ENCODE measurements at places on chromosomes 13 and 19.
A peak's percentile ranks its signal among the peaks of the same experiment; 100 is the strongest.

DNA sequence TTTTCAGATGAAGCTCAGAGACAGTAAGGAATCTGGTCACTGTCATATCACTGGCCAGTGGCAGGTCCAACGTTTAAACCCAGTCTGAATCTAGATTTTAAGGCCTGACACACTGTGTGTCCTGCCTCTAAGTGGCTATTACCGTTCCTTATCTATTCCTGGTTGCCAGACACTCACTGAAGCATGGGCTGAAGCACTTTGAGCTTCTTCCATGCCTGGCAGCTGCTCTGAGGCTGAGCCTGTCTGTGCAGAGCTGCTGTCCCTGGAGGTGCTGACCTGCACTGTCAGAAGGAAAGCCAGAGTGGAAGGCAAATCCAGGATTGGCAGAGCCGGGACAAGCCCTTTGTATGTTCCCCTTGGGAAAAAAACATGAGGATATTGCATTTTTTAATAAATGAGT lies 109.2 kb upstream of the SLC7A1 start:
- peak; percentile 96 for DNase-seq

DNA sequence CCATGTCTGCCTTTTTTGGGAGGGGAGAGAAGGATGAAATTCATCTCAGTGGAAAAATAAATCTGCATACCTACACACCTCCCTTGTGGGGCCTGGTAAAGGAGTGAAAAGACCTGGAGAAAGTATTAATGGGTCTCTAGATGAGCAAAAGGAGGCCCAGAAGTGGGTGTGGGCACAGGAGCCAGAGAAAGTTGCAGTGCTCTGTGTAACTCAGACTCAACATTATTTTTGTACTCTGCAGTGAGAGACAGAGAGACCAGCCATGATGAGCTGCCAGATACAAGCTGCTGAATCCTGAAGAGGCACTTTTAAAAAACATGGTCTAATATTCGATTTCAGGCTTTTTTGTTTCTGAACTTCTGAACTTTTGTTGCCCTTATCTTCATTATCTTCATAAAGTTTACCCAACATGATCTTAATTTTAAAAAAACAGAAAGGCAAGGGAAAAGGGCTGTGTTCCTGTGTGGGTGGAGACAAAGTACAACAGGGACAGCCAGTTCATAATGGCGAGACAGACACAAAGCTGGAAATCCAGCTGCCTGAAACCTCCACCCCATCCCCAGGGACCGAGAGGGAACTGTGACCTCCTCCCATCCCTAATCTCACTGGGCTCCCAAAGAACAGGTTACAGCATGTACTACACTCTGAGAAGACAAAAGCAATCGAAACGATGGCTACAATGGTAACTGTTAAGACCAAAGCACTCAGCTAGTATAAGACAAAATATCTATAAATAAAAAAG lies 77.2 kb downstream of the KLF12 start:
- DNase-seq = no peak

DNA sequence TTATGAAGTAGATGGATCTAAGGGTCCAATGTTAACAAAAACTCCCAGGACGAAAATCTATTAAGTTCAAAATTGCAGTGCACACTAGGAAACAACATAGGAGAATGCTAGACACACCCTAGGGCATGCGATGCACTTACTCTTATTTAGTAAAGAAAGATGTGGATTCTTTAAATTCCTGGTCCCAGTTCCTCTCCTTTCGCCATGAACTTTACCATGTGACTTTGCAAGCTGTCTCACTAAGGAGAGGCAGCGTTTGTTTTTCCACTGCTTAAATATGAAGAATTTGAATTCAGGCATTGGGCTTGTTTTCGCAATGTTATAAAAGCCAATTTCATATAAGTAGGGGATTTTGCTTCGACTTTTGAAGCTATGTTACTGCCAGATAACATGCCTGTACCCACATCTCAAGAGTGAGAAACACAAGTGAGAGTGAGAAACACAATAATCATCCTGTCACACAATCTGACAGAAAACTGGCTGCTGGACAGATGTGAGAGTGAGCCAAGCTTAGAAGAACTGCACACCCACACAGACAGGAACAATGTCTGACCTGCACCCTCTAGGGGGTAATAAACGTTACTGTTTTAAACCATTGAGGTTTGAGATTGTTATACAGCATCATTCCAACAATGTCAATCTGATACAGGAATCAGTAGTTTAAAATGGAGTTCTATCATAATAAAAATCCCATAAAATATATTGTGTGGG lies 1308.4 kb downstream of the SLITRK5 start:
- no peak for DNase-seq

GRCh38 chr13:110624766-110625756 lies 9.7 kb downstream of the NAXD start:
- peak; percentile 56 for DNase-seq

DNA sequence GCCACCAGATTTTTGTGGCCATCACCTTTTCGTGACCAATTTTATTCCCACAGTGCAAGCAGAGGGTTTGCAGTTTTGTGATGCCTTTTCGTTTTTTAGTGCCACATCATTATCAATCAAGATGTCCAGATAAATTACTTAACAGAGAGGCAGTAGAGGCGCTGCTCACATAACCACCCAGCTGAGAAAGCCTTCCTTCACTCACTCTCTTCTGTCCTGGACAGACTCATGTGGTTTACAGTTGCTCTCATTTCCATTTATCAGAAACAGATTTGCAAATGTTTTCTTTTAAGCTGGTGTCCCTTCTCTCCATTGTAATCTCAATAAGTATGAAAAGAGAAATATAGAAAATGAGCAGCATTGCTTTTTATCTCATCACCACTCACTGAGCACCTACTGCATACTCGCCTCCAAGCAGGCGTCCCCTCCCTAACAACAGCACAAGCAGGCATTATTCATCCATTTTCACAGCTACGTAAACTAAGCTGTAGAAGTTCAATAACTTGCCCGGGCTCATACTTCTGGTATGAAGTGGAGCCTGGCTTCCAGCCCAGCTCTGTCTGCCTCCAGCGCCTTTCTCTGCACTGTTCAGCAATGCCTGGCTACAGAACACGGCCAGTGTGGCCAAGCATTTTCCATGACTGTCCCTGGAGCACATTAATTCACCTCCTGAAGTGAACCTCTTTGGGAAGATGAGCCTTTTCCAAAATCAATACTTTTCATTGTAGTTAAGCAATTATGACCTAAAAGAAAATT lies 34.6 kb upstream of the KATNAL1 start:
- no peak for DNase-seq

DNA sequence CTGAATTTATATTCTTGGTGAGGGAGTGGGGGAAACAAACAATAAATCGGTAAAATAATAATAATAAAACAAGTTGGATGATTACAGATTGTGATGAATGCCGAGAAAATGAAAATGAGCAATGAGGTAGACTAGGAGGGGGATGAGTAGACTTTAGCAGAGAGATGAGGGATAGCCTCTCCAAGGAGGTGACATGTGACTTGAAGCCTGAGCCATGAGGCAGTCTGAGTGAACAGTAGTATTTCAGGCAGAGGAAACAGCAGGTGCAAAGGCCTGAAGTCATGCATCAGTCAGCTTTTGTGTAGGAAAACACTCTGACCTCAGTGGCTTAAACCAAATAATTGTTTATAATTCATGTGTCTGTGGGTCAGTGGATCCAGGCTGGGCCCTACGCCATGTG lies 4.6 kb downstream of the ZNF135 start:
- DNase-seq = no peak

DNA sequence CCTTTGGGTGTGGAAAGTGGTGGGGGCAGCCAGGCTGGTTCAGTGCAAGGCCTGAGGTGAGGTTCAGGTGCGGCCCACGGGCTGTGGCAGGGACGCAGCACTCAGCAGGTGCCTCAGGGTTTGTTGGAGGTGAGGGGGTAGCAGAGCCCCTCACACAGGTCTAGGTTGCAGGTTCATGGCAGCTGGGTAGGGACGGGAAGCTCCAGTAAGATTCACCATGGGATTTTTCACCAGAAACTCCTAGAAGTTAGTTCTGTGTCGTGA lies 14.0 kb downstream of the MCF2L start:
- no peak for DNase-seq

GRCh38 chr19:54478677-54479266 lies 5.7 kb upstream of the CDC42EP5 start:
- DNase-seq = peak; percentile 73

- no peak for DNase-seq
These were observed 22.1 kb upstream of the GGACT start for GRCh38 chr13:100610391-100611347.

- no peak for DNase-seq
These were observed 1183.3 kb downstream of the SLITRK1 start for GRCh38 chr13:82698941-82699340.

- DNase-seq = peak; percentile 99
These were observed 4.1 kb upstream of the KCNC3 start for GRCh38 chr19:50333235-50333736.

DNA sequence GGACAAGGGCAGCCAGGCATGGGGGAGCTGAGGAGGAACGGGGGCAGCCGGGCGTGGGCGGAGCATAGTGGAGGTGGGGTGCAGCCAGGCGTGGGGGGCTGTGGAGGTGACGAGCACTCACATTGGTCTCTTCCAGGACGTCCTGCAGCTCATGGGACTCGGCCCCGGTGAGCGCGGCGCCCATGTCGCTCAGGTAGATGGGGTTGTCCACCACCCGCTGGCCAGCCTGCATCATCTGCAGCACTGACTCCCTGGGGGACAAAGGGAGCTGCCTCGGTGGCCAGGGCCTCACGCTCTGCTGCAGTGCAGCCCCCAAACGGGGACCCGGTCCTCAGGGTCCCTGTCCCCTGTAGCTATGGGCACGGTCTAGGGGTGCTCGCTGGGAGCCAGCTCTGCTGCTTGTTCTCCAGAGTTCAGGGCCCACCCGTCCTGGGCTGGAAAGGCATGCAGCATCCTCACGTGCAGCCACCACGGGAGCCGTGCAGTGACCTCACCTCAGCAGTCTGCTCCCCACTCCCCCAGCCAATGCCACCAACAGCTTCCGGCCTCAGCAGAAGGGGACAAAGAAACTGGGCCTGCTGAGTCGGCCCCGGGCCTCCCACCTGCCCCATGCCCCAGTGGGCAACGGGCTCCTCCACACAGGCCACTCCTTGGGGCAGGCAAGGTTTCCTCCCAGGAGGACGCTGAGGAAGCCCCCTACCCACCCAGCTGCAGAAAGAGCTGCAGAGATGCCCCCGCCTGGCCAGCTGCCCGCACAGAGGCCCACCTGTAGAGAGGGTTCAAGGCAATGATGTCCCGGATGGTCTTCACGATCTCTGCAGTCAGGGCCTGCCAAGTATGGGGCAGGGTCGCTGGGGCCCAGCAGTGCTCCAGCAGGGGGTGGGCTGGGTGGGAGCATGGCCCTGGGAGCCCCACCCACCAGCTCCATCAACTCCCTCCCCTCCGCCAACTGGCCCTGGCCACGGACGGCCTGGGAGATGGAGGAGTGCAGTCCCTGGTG lies 12.1 kb downstream of the LONP1 start:
- peak; percentile 54 for DNase-seq

DNA sequence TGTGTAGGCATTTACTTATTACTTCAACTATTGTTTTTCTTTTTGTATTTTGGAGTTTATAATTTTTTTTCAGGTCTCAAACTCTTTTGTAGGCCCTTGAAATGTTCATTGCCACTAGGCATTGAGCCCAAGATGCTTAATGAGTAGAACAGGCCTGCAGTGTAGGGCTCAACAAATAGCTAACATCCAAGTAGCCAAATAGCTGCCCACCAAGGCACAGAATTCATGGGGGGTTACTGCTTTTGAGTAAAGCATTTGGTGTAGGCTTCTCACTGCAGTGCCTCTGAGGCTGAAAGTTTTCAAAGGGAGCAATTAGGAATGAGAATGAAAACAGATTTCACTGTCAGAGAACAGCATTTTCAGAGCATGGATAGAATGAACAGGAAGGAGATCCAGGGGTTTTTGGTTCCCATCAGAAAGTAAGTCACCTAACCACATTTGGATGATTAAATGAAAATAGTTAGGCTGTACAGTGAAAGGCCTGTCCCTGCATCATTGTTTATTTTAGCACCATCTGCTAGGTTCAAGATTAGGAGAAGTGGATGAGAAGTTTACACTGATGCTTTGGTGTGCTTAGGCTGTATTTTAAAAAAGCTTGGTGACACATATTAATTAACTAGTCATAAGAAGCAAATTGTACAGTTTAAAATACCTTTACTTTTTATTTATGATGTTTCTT lies 61.0 kb downstream of the EDNRB start:
- no peak for DNase-seq

DNA sequence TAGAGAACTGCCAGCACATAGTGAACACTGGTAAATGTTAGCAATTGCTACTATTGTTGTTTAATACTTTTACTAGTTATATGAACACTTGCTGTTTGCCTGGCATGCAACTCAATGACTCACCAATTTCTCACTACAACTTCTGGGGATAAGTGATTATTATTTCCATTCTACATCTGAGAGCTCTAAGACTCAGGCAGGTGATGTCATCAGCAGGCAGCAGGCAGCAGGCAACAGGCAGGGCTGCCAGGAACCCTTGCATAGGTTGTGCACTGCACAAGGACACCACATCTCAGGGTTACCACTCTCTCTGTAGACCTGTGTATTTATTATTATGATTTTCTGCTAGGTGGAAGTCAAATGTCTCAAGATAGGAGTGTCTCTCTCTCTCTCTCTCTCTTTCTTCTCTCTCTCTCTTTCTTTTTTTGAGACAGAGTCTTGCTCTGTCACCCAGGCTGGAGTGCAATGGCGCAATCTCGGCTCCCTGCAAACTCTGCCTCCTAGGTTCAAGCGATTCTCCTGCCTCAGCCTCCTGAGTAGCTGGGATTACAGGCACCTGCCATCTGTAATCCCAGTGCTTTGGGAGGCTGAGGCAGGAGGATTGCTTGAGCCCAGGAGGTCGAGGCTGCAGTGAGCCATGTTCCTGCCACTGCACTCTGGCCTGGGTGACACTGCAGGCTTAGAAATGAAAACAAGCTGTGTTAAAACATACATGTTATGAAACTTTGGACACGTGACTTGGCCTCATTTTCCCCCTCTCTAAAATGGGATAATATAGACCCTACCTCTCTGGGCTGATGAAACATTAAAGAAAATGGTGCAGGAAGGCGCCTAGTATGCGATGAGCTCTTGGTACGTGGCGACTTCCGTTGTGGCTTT lies 22.7 kb downstream of the HPN start:
- DNase-seq = no peak

DNA sequence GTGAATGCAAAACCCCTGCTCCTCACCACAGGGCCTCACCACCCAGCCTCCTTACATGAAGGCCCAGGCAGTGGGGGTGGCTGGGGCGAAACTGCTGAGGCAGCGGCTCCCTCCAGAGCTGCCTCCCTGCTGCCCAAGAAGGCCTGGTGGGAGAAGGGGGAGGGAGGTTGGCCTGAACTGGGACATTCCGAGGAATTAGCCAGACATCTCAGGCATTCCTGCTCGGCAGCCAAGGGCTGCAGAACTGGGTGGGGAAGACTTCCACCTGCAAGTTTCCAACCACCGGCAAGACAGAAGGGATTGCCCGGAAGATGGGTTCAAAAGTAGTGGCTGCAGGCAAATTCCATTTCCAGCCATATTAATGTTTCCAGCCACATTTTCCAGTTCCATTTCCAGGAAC lies 2.3 kb upstream of the PSPN start:
- peak; percentile 96 for DNase-seq

DNA sequence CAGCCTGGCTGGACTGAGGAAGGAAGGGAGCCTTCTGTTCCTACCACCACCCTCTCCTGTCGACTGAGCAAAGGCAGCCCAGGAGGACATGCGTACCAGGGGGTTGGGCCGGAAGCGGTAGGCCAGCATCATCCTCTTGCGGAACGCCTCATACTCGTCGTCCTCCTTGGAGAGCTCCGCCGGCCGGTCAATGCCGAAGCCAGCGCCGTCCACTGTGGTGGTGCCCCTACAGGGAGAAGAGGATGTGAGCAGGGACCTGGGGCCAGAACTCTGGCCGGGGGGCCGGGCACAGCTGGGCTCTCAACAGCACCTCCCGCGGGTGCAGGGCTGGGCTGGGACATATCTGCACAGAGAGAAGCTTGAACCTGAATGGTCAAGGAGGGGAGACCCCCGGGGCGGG lies 3.8 kb upstream of the TM6SF2 start:
- peak; percentile 48 for DNase-seq

GRCh38 chr19:32642771-32643170 lies 32.2 kb downstream of the ANKRD27 start:
- no peak for DNase-seq

All from islet precursor cell (in vitro differentiated cells).